ENCODE measurements at places on chromosomes 2 and 18. TPM values are rescaled to one million over a fixed set of nuclear protein-coding genes. Genes with fewer than 3 reads are reported as not detected.

DNA sequence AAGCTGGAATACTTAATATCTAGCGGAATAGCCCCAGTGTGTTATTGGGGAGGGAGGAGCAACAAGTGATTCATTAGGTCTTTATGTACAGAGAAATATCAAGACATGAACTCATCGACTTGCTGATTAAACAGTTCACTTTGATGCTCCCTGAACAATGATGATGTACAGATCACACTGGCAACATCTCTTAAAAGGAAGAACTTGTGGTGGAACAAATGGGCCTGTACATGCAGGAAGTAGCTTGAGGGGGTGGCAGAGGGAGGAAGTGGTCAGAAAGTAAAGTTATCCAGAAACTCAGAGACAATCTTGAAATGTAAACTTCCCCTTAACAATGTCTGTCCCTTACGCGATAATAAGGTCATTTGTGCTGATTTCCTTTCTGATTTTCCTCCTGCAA lies 90.5 kb downstream of the NXPH2 start:
- DNase-seq = no peak

The COLEC12 gene
- 6.4 TPM for total RNA-seq

DNA sequence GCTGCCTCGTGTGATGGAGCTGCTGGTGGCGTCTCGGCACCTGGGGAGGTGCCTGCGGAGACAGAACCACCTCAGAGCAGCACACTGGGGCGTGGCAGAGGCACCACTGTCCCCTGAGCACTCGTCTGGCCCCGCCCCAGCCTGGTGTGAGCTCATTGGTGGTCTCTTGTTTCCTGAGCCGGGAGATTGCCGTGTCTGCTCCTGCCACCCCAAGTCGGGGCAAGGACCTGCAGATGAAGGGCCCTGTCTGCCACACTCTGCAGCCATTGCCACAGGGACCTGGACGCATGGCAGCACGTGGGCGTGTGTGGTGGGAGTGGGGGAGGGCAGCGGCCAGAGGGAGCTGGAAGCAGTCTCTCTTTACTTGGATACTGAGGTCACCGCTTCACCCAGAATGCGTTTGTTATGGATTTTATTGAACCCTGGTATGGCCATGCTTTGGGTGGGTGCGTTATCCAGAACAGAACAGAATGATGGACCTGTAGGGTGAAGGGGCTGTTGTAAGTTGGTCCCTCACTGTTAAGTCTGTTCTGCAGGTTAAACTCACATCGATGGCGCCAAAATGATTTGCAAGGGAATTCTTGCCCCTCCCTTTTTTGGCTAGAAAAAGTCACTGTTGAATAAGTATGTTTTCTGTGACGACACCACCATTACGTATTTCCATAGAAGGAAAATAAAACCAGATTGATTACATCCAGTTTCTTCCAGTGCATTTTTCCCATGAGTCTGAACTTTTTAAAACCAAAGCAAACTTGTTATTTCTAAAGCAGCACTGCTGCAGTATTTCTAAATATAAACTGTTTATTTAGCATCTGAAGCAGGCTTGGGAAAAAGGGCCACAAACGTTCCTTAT lies 92.0 kb downstream of the USP40 start:
- DNase-seq = no peak

DNA sequence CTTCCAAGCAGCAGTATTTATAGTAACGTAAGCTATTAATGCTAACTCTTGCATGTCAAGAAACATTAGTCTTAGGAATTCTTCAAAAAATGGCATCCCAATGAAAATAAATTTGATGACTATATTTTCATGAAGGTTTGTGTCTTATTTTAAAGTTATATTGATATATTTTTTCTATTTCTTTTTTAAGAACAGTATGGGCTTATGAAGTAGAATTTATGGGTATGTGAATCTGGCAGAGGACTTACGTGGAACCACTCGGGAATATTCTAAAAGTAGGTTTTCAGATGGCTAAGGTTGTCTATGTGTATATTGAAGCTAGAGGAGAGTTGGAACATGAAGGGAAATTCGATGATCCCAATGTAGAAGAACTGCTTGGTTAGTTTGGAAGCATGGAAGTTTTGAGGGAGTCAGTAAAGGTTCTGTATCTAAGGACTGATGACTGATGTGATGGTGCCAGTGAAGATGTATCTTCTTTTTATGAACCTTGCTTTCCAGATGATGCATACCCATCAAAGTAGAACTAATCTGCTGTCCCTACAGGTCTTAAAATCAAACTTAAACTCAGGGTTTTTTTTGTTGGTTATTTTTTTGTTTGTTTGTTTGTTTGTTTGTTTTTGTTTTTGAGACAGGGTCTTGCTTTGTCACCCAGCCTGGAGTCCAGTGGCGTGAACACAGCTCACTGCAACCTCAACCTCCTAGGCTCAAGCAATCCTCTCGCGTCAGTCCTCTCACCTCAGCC lies 39.5 kb downstream of the DDX1 start:
- no peak for DNase-seq

The INO80D gene
- total RNA-seq = 27.8 TPM

DNA sequence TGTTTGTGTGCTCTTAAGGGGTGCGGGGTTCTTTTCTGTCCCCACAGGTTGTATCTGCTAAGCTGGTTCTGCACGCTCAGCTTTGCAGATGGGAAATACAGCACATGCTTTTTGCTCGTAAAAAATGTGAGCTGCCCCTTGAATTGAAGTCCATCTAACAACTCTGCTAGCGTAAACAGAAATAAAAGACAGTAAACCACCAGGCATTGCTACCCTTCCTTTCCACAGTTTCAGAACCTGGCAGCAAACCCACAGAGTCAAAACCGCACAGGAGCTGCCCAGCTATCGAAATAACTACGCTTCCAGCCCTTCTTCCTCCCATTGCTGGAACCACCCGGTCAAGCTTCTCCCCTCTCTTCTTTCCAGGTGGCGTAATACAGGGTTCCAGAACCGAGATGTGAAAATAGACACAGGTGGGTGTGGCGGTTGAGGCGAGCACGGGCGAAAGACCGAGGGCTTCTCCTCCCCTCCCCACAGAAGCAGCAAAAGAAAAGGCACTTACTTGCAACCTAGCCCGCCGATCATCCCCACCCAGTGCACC lies 479 bp downstream of the SCN9A start:
- peak; percentile 44 for DNase-seq

- no peak for DNase-seq
Measured at GRCh38 chr2:138023298-138023697, 59.0 kb downstream of the HNMT start.

The GALM gene
- 59.0 TPM for total RNA-seq

DNA sequence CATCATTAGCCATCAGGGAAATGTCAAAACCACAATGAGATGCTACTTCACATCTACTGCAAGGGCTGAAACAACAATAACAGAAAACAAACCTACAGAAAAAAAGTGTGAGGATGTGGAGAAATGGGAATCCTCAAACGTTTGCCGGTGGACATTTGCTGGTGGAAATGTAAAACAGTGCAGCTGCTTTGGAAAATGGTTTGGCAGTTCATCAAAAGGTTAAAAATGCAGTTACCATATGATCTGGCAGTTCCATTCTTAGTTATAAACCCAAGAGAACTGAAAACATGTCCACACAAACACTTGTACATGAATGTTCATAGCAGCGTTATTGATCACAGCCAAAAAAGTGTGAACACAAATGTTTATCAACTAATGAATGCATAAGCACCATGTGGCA lies 44.2 kb downstream of the PROC start:
- DNase-seq = no peak

DNA sequence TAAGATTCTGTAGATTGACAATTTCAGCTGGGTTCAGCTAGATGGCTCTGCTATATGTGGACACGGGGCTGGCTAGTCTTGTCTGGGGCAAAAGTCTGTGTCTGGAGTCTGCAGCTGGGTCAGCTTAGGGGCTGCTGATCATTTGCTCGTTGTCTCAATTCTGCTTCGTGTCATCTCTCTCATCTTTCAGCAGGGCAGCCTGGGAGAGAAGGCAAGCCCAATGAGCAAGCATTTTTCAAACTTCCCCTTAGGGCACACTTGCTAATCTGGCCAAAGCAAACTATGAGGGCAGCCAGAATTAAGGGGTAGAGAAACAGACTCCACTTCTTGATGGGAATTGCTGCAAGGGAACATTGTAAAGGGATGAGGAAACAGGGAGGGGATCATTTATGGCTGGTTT lies 462.6 kb downstream of the SLC4A3 start:
- DNase-seq = no peak

DNA sequence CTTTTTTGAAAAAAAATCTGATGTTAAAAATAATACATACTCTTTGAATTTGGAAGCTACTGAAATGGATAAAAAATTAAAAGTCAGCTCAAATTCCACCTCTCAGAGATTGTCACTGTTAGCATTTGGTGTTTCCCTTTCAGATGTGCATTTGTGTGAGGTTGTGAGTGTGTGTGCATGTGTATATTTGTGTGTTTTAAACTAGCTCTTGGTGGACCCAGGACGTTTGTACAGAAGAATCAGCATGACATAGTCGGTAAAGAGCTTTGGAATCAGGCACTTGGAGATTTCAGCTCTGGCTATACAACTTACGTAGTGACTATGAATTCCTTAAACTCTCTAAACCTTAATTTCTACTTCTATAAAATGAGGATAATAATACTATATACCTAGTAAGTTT lies 14.5 kb downstream of the SPATS2L start:
- DNase-seq = no peak

The TRIM43 gene
- total RNA-seq = not detected

- DNase-seq = peak; percentile 21
Measured at GRCh38 chr18:12422936-12423335, 15.2 kb downstream of the PRELID3A start.

DNA sequence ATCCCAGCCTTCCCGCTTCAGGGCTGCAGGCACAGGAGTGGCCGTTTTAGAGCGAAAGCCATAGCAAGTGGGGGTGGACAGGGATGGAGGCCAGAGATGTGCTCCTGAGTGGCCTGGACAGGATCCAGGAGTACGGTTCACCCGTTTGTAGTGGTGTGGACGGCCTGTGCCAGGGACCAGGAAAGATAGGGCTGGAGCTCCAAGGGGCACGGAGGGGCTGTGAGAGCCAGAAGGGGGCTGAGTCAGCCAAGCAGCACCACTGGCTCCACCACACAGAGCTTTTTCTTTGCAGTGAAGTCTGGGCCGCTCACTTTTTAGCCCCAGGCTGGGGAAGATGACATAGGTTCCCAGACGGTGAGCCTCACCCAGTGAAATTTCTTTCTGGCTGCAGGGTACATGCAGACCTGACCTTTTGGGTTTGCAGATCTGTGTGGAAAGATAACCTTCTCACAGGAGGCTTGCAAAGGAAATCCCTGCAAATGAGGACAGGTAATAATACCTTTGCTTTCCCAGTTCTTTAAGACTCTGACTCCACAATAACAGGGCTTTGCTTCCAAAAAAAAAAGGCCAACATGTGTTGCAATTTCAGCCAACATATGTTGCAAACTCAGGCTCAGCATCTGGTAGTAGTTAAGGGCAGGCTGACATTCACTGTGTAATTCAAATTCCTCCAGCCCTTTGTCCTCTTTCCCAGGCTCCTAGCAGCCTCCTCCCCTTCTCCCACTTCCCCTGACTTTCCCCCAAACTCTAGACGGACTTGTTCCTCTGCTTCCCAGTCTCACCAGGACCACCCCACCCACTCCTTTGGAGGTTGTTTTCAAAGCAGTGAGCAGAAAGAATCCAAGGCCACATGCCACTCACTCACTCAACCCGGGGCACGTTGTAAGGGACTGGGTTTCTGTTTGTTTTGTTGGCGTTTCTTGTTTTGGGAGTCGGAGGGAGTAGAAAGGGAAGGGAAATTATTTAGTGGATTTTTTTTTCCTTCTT lies 20.3 kb upstream of the LAPTM4A start:
- DNase-seq = no peak

- DNase-seq = peak; percentile 29
Measured at GRCh38 chr2:42492691-42493467, 903 bp downstream of the KCNG3 start.

DNA sequence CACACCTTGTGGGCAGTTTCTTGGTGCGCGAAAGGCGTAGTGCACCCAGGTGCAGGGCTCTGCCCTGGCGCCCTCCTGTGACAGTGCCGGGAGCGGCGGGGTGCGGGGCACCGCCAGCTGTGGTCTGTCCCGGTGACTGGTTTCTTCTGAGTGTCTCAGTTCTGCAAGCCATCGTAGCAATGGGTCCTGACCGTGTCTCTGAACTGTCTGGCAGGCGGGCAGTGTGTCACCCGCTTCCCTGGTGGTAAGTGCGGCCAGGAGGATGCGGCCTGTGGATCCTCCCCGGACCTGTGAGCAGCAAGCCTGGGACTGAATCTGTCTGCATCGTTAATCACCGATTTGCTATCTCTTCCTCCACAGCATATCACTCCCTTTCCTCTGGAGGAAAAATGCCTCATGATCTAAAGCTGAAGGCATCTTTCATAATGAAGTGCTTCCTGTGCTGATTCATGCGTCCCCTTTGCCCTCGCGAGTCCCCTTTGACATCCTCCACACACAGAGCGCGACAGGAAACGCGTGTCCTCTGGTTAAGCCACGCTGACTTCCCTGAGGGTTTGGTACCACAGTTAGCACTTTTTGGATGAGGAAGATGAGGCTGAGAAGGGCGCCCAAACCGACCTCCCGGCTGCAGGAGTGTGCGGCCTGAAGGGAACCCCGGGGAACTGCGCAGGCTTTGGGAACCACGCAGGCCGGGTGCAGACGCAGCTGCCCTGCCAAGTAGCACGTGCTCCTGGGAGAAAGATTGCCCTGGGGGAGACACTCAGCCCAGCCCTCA lies 416.0 kb upstream of the HS6ST1 start:
- no peak for DNase-seq

DNA sequence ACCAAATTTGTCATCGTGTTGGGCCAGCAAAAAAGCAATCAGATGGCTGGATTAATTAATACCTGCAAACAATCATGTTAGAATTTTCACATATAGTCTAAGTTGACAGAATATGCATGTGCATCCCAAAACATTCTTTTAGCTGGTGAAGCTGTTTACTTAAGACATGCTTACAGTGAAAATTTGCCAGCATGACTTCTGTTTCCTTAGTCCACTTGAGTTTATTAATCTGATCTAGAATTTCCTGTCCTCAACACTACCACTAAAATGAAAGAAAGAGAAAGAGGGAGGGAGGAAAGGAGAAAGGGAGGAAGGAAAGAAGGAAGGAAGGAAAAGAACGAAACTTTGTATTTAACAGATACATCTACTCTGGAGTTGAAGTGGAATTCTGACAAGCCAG lies 2109.9 kb upstream of the PIK3C3 start:
- DNase-seq = no peak

The NGEF gene
- total RNA-seq = 41.4 TPM

The ABCG8 gene
- 0.67 TPM for total RNA-seq

The TCF7L1 gene
- 2.0 TPM for total RNA-seq

DNA sequence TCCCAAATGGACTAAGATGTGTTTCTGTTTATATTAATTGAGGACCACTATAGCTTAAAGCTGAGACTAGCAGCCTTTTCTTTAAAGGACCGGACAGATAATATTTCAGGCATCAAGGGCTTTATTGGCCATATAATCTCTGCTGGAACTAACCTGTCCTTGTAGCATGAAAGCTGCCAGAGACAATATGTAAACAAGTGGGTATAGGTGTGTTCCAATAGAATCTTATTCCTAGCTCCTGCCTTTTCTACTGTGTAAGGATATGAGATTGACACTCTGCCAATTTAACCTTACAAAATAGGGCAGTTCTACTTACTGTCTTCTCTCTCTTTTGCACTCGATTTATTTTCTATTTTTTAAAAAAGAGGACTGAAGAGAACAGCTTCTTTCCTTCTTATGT lies 74.0 kb downstream of the RHBDD1 start:
- DNase-seq = no peak

Data from left colon (tissue), 2 donors.